IMR-90 (cell line): ENCODE measurements at places on chromosomes 16 and 17.

GRCh38 chr16:10827691-10828341, 9.2 kb upstream of the TVP23A start:
- DNase-seq, result peak; percentile 86

GRCh38 chr16:102060-102855, 24.2 kb downstream of the MPG start:
- peak; percentile 31 for DNase-seq

- no peak for DNase-seq
These were observed 118.1 kb upstream of the SHISA6 start for GRCh38 chr17:11122908-11123307.

DNA sequence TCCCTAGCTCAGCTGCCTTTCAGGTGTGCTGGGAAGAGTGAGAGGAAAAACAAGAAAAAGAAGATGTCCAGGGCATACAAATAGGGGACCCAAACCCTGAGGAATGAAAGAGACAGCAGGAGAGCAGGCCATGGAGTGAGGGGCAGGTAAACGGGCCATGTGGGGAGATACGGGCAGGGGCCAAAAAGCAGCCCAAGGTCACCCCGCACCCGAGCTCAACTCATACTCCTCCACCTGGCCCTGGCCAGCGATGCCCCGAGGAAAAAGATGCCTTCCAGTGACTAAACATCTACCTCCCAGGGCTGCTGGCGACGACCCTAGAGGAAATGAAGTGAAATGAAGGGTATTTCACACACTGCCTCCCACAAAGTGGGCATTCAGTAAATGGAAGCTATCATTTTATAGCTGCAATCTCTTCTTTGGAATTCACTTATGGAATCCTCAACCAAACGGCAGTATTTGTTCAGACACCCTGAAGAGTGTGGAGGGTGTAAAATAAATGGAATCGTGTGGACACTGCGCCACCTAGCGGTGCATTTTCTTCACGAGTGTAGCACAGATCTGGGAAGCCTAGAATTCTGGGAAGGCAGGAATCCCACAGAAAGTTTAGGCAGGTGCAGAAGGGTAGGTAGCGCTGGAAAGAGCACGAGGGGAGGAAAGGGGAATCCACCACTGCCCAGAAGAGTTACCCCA, 14.9 kb downstream of the ELAC2 start:
- DNase-seq, result peak; percentile 77

DNA sequence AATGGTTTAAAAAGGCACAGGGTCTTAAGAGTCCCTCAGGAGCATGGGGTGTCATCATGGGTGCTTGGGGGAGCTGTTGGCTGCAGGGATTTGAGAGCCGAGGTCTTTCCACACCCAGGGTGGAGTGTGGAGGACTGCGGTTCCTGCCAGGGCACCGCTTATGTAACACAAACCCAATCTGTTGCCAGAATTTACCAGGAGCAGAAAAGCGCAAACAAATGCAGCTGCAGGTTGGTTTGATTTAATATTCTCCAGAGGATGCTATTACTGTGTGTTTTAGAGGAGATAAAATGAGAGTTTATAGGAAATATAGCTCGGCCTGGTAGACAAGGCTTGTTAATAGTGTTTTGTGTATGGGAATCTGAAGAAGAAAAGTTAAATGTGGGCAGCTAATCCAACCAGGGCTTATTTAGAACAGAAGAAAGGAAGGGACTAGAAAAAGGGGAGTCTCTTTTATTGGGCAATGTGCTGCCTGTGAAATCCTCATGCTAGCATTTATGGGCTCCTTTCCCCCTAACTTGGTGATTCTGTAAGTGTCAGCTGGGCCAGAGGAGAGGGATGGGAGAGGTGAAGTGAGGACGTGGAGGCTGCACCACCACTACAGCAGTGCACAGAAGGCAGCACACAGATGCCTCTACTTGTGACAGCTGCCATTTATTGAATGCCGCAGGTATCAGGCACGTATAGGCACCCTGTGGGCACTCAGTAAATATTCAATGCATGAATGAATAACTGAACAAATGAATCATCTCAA, 174.7 kb downstream of the KATNIP start:
- DNase-seq, result no peak

GRCh38 chr16:4681471-4682083, 11.8 kb upstream of the NUDT16L1 start:
- no peak for DNase-seq

GRCh38 chr16:74975591-74975990, 9.3 kb downstream of the WDR59 start:
- DNase-seq, result no peak

DNA sequence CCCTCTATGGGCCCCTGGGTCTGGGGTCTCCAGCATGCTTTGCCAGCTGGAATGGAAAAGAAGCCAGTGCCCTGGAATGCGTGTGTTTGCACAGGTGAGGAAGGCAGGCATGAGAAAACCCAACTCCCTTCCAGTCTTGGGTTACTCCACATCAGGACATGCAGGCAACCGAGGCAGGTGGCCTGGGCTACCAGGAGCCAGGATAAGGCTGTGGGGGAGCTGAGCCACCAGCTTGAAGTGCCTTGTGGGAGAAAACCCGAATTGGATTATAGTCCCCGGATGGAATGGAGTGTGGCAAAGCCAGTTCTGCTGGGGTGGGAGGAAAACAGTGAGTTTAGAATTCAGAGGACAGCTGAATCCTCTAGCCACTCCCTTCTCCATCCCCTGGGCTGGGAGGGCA, 7.2 kb downstream of the SRCIN1 start:
- peak; percentile 57 for DNase-seq

DNA sequence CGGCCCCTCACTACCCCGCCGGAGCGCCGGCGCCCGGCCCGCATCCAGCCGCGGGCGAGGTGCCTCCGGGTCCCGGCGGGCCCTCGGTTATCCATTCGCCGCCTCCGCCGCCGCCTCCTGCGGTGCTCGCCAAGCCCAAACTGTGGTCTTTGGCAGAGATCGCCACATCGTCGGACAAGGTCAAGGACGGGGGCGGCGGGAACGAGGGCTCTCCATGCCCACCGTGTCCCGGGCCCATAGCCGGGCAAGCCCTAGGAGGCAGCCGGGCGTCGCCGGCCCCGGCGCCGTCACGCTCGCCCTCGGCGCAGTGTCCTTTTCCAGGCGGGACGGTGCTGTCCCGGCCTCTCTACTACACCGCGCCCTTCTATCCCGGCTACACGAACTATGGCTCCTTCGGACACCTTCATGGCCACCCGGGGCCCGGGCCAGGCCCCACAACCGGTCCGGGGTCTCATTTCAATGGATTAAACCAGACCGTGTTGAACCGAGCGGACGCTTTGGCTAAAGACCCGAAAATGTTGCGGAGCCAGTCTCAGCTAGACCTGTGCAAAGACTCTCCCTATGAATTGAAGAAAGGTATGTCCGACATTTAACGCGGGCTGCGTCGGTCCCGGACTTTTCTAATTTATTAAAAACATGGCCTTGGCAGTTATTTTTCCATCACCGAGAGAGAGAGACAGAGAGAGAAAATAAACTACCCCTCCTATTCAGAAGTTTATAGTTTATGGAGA, 2.8 kb downstream of the IRX5 start:
- no peak for DNase-seq

DNA sequence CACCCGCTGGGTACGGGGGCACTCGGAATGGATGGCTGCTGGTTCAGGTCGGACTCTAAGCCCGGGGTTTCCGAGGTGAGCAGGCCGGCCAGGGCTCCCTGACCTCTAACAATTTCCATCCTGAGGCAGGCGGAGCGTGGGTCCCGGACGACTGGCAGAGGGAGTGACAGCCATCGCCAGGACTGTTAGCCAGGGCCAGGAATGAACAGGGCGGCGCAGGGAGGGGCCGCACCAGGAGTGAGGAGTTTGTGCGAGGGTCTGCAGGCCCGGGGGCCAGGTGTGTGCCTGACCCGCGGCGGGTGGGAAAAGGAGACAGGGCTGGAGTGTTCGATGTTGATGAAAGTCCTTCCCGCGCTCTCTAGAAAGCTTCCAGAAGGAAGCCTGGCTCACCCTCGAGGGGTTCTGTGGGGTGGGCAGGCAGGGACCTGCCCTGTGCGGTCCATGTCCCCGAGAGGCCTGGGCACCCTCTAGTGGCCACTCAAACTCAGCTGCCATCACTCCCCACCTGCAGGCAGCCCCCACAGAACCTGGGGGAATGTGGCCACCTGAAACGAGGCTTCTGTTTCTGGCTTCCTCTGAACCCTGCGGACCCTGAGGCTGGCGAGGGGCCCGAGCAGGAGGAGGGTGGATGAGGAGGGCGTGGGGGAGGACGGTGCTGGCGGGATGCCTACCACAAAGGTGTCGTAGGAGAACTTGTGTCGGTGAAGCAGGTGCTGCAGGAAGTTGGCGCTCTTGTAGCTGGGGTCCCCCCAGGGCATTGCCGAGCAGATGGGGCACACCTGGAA, 8.2 kb downstream of the RNF166 start:
- DNase-seq, result no peak

DNA sequence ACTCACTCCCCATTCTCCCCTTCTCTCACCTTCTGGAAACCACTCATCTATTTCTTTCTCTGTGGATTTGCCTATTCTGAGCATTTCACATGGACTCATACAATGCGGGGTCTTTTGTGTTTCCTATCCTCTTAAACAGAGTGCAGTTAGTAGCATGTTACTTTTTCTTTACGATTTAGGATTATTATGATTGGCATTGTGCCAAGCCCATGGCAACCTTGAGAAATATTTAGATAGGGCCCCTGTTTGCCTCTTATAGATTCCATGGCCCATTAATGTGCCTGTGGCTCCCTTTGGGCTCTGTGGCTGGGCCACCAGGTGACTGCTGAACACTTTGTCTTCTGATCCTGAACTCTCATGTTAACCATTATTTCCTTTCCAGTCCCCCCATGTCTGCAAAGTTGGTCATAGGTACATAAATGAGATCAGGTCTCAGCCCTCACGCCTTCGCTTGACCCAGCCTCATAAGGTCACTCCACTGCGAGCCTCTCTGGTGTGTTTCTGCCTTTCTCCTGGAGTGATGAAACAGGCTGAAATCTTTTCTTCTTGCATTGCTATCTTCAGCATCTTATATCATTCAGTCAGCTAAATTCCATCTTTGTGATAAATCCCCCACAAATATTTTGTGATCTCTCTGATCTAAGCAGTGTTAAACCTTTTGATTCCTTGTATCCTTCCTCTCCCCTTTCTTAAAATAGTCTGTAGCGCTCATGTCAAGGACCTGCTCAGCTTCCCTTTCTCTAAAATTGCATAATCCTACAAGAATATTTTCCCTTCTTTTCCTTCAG, 44.0 kb downstream of the MYH3 start:
- DNase-seq, result peak; percentile 45

DNA sequence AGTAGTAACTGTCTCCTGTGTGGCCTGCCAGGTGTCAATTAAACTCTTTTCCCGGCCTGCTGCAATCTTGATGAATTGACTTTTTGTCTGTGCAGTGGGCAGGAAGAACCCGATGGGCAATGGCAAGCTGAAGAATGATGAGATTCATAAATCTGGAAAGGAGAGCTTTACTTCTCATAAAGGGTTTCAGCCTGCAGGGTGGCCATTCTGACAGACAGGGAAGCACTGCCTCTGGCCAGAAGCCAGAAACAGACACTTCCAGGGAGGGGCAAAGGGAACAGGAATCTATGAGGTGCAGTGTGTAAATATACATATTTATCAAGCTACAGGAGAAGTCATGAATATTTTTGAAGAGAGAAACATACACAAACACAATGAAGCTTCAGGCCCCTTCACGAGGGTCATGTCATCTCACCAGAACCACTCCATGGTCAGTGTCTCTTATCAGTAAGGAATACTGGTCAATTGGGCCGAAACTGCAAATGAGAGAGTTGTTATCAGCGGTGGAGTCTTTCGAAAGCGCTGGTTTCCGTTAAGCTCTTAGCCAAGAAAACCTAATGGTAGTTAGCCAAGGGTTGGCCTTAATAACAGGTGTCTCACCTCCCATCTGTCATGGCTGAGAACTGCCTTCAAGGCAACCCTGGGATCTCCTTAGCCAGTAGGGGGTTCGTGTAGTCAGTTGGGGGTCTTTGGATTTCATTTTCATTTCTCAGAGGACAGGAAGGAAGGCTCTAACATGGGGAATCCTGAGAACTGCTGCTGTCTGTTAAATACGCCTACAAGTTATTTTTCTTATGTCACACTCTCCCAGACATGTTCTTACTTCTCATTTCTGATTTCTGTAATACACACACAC, 1.2 kb upstream of the NARF start:
- DNase-seq, result no peak

DNA sequence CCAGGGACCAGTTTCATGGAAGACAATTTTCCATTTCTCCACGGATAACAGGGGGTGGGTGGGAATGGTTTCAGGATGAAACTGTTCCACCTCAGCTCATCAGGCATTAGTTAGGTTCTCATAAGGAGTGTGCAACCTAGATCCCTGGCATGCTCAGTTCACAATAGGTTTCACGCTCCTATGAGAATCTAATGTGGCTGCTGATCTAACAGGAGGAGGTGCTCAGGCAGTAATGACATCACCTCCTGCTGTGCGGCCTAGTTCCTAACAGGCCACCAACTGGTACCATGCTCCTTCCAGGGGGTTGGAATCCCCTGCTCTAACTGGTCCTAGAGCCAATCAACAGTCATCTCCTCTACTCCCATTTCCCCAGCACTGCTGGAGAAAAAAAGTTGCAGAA, 19.9 kb downstream of the TEX14 start:
- DNase-seq, result no peak

- DNase-seq, result no peak
These were observed 1.3 kb downstream of the ARRB2 start for GRCh38 chr17:4711661-4712181.

- DNase-seq, result no peak
These were observed 19.5 kb upstream of the SLC5A10 start for GRCh38 chr17:18932360-18933055.

GRCh38 chr16:56632156-56632847, at the start of gene MT1M:
TSS of gene MT1M (plus strand) at chr16:56632659. CDS start at chr16:56632732, 73 bp downstream.
- DNase-seq, result no peak

GRCh38 chr17:20302246-20302917, 165.0 kb downstream of the LGALS9B start:
- peak; percentile 4 for DNase-seq

DNA sequence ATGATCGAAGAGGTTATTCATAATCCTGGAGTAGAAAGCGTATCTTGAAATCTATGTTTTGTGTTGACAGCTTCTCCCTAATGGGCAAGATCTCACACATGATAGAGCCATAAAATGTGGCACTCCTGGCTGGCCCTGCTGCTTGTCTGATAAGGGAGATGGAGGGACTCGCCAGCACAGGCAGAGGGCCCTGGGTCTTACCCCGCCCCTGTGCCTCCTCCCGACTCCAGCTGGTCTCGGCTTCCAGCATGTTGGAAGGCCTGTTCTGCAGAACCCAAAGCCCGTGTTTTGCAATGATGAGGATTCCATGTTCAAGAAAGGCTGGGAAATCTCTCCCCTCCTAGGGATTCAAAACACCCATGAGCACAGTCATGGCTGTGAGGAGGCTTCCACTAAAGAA, 106.7 kb upstream of the SDK2 start:
- DNase-seq, result no peak

- DNase-seq, result no peak
These were observed 405.0 kb downstream of the WWOX start for GRCh38 chr16:78504401-78504851.

DNA sequence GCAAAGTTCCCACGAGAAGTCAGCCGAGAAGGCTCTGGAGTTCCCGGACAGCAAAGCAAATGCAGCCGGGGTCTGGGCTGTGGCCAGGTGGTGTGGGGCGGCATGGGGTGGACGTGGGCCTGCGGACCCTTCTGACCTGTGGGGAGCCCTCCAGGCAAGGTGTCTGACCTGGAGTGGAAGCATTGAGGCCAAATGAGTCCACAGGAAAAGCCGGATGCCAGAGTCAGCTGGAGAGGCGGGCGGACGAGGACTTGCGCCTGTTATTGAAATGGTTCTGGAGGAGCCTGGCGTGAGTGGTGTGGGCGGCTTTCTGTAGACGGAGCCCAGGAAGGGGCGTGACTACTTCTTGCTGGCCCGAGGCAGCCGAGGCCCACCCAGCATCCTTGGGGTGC, 50.5 kb upstream of the ZNF750 start:
- DNase-seq, result no peak
